ENCODE measurements at places on chromosomes 1 and 21.

DNA sequence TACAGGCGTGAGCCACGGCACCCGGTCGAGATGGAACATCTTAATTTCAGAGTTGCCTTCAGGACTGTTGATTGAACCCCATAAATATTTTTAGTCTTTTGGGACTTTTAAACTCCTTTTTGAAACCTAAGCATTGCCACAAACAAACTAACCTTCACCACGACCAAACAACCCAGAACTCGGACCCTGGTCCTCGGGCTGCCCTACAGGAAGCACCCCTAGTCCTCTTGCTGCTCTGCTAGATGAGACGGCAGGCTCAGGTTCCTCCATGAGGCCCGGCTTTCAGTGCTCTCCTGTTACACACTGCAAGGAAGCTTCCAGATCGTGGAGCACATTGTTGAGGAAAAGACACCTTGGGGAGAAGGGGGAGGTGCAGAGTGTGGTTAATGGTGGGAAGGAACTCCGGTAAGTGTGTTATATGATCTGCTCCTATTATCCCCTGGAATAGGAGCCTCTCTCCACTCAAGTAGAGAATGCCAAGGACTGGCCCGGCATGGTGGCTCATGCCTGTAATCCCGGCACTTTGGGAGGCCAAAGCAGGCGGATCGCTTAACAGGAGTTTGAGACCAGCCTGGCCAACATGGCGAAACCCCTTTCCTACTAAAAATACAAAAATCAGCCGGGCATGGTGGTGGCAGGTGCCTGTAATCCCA is 5.7 kb downstream of the EPHX1 start:
- no peak for DNase-seq

- peak; percentile 68 for DNase-seq
These were observed 977 bp downstream of the TRAF3IP3 start for GRCh38 chr1:209756615-209757445.

DNA sequence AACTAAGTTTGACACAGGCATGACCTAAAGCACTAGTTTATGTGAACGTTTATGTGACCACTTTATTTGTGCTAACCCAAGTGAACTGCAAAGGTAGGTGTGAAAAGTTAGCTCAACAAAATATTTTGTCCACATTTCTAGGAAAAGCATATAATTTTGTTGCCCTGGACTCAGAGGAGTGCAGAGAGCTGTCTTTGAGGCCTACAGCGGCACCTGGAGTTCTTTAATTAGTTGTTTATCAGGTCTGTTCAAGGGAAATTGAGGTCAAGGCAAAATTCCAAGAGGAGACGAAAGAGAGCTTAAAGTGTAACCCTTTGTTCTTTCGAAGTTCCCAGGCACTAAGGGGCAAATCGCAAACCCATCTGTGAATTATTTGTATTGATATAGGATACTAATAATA is 1.3 kb downstream of the GIPC2 start:
- DNase-seq, result no peak

DNA sequence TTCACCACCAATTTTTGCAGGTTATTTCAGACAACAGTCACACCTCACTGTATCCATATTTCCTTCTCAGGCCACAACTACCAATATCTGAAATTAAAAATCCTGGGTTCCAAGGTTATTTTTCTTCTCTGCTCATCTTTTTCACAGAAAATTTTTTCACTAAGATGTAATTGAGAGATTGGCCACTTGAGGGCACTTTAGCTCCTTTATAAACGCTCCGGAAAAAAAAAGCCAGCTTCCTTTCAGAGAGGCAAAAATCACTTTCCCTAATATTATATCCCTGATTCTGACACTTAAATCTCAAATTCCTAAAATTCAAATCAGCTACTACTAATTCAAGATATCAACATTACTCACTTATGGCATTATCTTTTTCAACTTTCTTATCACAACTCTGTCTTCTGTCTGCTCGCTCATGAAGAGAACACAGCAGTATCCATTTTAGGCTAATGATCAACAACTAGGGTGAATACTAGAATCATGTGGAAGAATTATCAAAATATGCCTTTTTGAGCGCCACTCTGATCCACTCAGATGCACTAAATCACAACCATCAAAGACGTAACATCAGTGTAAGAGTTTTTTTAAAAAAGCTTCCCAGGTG is 101.4 kb upstream of the RGS1 start:
- peak; percentile 83 for DNase-seq

GRCh38 chr1:161261261-161262235 is 3.0 kb downstream of the PCP4L1 start:
- DNase-seq, result no peak

DNA sequence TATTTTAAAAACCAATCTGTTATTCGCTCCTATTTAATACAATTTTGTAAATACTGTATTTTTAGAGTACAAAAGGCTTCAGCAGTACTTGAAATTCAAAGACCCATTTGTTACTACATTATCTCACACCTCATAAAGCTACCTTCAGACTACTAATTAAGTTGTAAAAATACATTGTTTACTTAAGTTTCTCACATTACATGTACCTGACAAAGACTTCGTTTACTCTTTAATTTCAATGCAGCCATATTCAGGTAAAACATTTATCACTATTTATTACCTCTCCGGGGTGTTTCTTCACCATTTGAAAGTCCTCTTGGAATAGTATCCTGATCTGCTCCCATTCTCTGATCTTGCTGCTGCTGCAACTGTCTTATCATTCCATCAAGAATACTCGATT is 55.2 kb downstream of the BRWD1 start:
- no peak for DNase-seq
